ENCODE measurements at places on chromosomes 12 and 14.

GRCh38 chr12:94038605-94039004, 109.8 kb upstream of the PLXNC1 start:
- DNase-seq = no peak

DNA sequence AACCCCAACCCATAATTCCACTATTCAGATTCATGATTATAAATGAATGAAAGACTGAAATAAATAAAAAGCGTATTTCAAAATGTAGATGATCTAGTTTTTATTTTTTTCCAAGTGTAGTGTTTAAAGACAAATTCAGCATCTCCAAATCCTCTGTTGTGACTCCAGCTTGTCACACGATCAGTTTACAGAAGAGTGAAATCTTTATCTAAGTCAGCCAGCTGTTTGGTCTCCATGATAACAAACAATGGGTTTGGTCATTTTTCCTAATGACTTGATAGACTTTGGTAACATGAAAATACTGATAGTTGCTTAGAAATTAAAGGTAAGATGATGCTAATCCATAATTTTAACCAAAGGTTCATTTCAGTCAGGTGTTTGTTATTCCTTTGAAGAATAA, 114.5 kb upstream of the RASSF8 start:
- no peak for DNase-seq

GRCh38 chr12:111730420-111730819, 36.3 kb upstream of the ALDH2 start:
- DNase-seq = no peak

DNA sequence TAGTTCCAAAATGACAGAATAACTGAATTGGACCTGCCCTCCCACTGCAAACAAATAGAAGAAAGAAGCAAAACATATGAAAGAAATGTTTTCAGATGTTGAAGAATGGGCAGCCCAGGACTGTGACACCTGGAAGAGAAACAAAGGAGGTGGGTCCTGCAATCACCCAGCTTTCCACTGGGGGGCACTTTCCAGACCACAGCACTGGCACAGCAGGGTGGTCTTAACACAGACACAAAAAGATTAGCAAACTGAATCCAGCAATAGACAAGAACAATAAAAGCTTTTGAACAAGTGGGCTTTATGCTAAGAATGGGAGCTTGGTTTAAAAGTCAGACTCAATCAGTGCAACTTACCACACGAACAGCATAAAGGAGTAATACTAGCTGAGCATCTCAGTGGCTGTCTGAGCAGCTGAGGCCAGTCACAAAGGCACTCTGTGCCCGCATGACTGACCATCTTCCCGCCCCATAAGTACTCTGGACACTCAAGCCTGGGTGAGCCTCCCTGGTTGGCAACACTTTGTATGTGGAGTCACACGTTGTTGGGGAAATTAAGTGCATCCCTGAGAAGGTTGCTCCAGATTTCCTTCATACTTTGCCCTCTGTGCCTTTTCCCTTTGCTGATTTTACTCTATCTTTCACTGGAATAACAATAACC, 27.7 kb downstream of the JKAMP start:
- no peak for DNase-seq

DNA sequence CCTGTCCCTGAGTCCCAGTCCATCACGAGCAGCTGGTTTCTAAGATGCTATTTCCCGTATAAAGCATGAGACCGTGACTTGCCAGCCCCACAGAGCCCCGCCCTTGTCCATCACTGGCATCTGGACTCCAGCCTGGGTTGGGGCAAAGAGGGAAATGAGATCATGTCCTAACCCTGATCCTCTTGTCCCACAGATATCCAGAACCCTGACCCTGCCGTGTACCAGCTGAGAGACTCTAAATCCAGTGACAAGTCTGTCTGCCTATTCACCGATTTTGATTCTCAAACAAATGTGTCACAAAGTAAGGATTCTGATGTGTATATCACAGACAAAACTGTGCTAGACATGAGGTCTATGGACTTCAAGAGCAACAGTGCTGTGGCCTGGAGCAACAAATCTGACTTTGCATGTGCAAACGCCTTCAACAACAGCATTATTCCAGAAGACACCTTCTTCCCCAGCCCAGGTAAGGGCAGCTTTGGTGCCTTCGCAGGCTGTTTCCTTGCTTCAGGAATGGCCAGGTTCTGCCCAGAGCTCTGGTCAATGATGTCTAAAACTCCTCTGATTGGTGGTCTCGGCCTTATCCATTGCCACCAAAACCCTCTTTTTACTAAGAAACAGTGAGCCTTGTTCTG, 41.6 kb downstream of the DAD1 start:
- DNase-seq = no peak

- DNase-seq = no peak
These were observed 104.7 kb downstream of the VEZT start for GRCh38 chr12:95322326-95322725.

DNA sequence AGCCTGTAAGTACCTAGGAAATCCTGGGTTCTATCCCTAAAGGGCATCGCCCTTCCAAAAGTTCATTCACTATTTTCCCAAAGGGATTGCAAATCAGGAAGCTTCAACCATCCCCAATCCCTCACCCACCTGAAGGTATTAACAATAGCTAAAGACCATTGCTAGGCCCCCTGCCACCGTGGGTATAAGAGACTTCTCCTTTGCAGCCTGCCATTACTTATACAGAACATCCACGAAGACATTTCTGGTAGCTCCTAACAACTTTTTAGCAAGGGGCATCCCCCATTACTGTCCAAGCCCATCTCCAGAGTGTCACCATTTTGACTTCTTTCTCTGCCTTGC, 384 bp upstream of the SMUG1 start:
- DNase-seq = no peak

DNA sequence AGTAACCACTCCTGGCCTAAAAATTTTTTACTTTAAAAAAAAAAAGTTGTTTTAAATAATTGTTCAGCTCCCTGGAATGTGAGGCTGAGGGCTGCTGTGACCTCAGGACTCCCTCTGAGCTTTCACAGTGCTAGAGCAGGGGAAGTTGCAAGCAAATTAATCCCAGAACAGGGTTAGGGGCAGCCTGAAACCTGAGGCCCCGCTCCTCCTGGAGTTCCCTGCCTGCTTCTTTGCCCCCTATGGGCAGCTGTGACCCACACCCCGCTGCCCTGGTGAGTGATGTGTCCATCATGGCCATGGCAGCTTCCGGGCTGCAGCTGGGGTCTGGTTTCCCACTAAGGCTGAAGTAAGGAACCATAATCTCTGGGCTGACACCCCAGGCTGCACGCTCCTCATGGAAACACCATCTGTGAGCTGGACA, 9.5 kb downstream of the RITA1 start:
- no peak for DNase-seq

GRCh38 chr12:25271486-25272098, 20.9 kb upstream of the KRAS start:
- no peak for DNase-seq

DNA sequence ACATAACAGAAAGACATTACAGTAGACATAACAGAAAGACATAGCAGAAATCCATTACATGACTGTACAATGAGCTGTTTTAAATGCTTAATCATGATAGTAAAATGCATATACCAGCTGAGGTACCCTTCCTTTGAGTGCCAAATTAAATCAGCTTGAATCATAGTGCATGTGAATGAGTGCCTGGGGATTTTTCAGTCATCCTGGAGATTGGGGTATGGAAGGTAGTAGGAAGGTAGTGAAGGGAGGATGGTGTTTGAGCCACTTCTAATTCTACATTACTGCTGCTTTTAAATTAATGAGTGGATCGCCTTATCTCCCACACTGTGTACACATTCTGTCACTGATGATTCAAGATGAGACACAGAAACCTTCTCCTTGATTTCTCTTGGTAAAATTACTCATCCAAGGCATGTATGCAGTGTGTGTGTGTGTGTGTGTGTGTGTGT, 534.2 kb downstream of the LRFN5 start:
- no peak for DNase-seq
